ENCODE measurements at places on chromosomes 3 and 15. TPM values are rescaled to one million over a fixed set of nuclear protein-coding genes. Genes with fewer than 3 reads are reported as not detected.

The TNNC1 gene
- 2.5 TPM for total RNA-seq

The EPHA6 gene
- not detected for total RNA-seq

The GRAMD1C gene
- total RNA-seq = 13.1 TPM

The NME9 gene
- 0.23 TPM for total RNA-seq

The PDZRN3 gene
- 14.3 TPM for total RNA-seq

Data from smooth muscle cell of the coronary artery (primary cell).